Tibial nerve (tissue), 4 donors: ENCODE measurements at places on chromosomes 1 and 21. TPM values are rescaled to one million over a fixed set of nuclear protein-coding genes. Genes with fewer than 3 reads are reported as not detected.

Gene CRNN
- total RNA-seq: not detected

Gene CKS1B
- total RNA-seq: 38.9 TPM

Gene KRTAP7-1
- total RNA-seq: not detected

GRCh38 chr1:9875636-9876000, 34.5 kb downstream of the CTNNBIP1 start:
- no peak overlapping the region for H3K27ac ChIP-seq
- H3K4me3 ChIP-seq: no peak overlapping the region
- DNase-seq: no peak

GRCh38 chr1:98264727-98265126, 343.9 kb upstream of the DPYD start:
- no peaks in the 10 kb centered on the region for H3K4me1 ChIP-seq
- no peak overlapping the region for H3K4me3 ChIP-seq
- no peak for DNase-seq
- no peaks in the 10 kb centered on the region for H3K27me3 ChIP-seq
- H3K27ac ChIP-seq: no peak overlapping the region
- H3K36me3 ChIP-seq: no peaks in the 10 kb centered on the region

GRCh38 chr1:235105051-235106043, 23.3 kb downstream of the TOMM20 start:
- H3K4me3 ChIP-seq: no peak overlapping the region
- no peaks in the 10 kb centered on the region for H3K4me1 ChIP-seq
- no peak for DNase-seq
- no peaks in the 10 kb centered on the region for H3K36me3 ChIP-seq
- H3K27me3 ChIP-seq: no peaks in the 10 kb centered on the region

- no peaks in the 10 kb centered on the region for H3K36me3 ChIP-seq
- no peaks in the 10 kb centered on the region for H3K27me3 ChIP-seq
- no peak overlapping the region for H3K27ac ChIP-seq
- no peaks in the 10 kb centered on the region for H3K4me1 ChIP-seq
- DNase-seq: no peak
- H3K4me3 ChIP-seq: no peak overlapping the region
Observed at GRCh38 chr1:70778934-70779333, 268.7 kb downstream of the PTGER3 start.

GRCh38 chr1:211959680-211960079, 75.7 kb downstream of the INTS7 start:
- no peaks in the 10 kb centered on the region for H3K36me3 ChIP-seq
- no peak overlapping the region for H3K27ac ChIP-seq
- no peak for DNase-seq
- H3K4me1 ChIP-seq: no peaks in the 10 kb centered on the region
- H3K4me3 ChIP-seq: no peak overlapping the region
- no peaks in the 10 kb centered on the region for H3K27me3 ChIP-seq

DNA sequence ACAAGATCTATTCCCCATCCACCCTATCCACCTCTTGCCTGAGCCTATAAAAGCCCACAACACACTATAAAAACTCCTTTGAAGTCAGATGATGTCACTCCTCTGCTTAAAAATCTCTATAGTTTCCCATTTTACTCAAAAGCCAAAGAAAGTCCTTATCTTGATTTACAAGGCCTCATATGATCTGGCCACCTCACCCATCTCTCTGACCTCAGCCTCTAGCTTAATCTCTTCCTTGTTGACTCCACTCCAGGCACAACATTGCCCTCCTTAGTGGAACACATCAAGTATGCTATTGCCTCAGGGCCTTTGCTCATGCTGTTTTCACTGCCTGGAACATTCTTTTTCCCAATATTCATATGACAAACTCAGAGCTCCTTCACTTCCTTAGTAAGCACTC, 33.3 kb downstream of the ZNF281 start:
- H3K4me3 ChIP-seq: no peak overlapping the region
- no peak for DNase-seq
- no peaks in the 10 kb centered on the region for H3K4me1 ChIP-seq
- no peaks in the 10 kb centered on the region for H3K36me3 ChIP-seq
- H3K27ac ChIP-seq: no peak overlapping the region
- no peaks in the 10 kb centered on the region for H3K27me3 ChIP-seq

DNA sequence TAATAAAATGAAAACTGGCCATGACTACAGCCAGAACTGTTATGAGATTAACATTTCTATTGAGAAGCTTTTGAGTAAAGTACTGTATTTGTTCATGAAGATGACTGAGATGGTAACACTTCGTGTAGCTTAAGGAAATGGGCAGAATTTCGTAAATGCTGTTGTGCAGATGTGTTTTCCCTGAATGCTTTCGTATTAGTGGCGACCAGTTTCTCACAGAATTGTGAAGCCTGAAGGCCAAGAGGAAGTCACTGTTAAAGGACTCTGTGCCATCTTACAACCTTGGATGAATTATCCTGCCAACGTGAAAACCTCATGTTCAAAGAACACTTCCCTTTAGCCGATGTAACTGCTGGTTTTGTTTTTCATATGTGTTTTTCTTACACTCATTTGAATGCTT, 164.0 kb downstream of the NEK7 start:
- no peaks in the 10 kb centered on the region for H3K27me3 ChIP-seq
- no peak overlapping the region for H3K4me3 ChIP-seq
- H3K27ac ChIP-seq: no peak overlapping the region
- DNase-seq: no peak
- no peaks in the 10 kb centered on the region for H3K4me1 ChIP-seq

GRCh38 chr1:41618066-41618825, 133.8 kb upstream of the EDN2 start:
- peak; percentile 87 for DNase-seq
- no peaks in the 10 kb centered on the region for H3K27me3 ChIP-seq
- H3K4me3 ChIP-seq: no peak overlapping the region
- peak overlapping the region; percentile 49 for H3K27ac ChIP-seq
- H3K4me1 ChIP-seq: peaks cover 12% of the 10 kb centered on the region

- DNase-seq: no peak
- H3K27ac ChIP-seq: no peak overlapping the region
- no peaks in the 10 kb centered on the region for H3K36me3 ChIP-seq
- no peaks in the 10 kb centered on the region for H3K4me1 ChIP-seq
- no peaks in the 10 kb centered on the region for H3K27me3 ChIP-seq
Observed at GRCh38 chr1:177546346-177546745, 375.6 kb downstream of the BRINP2 start.
